ENCODE measurements at places on chromosomes 2 and 18.

- no peak for DNase-seq
Observed at GRCh38 chr2:30358842-30359241, 88.2 kb upstream of the LCLAT1 start.

DNA sequence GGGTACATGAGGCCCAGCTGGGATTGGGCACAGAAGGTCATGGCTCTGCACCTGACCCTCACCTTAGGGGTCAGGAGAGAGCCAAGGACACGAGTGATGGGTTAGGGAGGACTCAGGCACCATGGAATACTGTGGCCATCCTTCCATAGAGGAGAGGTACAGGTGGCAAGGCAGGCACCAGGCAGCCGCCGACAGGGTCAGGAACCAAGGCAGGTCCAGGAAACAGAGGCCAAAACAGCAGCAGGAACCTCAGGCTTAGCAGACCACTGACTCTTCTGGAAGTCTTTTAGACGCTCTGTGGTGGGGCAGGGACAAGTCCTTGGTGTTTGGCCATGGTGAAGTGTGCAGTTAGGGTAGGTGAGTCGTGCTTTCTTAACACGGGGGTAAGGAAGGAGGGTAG lies 128.0 kb downstream of the NEDD4L start:
- DNase-seq = no peak

DNA sequence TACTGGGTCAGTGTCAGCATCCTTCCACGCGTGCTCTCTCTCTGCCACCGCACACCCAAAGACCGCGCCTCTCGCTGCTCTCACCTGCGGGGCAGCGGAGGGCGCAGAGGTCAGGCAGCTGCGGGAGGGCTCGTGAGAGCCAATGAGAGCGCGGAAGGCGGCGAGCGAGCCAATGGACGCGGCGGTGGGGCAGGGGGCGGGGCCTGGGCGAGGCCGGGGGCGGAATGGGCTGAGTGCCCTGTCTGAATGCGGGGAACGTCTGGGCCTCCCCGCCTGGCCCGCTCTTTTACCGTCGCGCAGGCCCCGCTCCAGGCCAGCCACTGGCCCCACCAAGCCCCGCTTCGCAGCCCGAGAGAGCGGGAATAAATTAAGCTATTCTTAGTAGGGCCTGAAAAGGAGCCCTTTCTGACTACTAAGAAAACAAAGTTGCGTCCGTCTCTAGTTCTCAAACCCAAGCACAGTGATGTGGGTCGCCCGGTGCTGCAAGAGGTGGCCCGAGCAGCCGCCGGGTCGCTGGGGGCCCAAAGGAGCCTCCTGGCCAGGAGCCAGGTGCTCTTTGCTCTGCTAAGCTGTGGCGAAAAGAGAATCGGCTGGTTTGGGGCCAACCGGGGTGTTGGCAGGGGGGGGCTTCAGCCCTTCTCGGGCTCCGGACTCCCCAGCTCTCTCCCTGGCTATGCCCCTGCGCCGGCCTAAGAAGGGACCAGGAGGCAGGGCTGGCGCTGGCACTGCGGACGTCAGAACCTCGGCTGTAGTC lies 81.1 kb upstream of the GLI2 start:
- DNase-seq = no peak

- DNase-seq = no peak
Observed at GRCh38 chr18:25923193-25923592, 167.2 kb downstream of the SS18 start.

GRCh38 chr2:155525199-155525598 lies 807.3 kb downstream of the NR4A2 start:
- no peak for DNase-seq

DNA sequence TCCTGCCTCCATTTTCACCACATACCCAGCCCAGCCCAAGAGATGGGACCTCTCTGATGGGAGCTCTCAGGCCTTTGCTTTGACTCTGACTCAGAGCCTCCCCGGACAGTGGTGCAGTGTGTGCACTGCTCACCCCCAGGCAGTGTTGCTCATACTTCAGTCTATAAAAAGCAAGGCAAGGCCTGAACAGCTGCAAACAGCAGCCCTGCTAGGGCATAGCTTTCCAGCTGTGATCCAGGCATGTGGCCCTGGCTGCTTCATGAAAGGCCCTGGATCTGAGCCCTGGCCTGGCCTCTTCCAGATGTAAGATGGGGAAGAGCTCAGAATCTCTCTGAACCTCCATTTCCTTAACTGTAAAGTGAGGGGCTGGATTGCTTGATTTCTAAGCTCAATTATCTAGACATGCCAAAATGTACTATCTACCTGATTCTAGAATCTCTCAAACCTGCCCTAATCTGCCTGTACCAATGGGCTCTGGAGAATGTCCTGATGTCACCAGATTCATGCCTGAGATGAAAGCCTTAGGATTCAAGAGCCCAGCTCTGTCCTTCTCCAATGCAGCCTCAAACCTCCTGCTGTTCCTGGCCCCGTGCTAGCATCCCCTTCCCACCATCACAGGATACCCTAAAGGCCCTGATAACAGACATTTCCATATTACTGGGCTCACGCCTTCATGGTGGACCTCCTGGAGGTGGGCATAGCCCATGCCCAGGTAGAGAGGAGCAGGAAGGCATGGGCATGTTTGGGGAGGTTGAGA lies 206.9 kb downstream of the ARL4C start:
- no peak for DNase-seq

- no peak for DNase-seq
Observed at GRCh38 chr2:138219961-138220360, 255.7 kb downstream of the HNMT start.

GRCh38 chr2:215622837-215623236 lies 187.0 kb upstream of the FN1 start:
- no peak for DNase-seq

GRCh38 chr2:58911877-58912276 lies 670.8 kb upstream of the FANCL start:
- no peak for DNase-seq

GRCh38 chr2:165667375-165667774 lies 126.7 kb downstream of the GALNT3 start:
- DNase-seq = no peak

DNA sequence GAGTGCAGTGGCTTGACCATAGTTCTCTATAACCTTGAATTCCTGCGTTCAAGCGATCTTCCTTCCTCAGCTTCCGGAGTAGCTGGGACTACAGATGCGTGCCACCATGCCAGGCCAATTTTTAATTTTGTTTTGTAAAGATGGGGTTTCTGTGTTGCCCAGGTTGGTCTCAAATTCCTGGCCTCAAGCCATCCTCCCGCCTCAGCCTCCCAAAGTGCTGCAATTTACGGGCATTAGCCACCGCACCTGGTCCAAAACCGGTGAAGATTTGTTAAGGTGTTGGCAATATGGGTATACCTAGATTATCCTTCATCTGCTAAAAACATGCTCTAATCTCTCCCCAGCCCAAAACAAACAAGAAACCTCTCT lies 1.3 kb upstream of the EIF2AK3 start:
- no peak for DNase-seq

DNA sequence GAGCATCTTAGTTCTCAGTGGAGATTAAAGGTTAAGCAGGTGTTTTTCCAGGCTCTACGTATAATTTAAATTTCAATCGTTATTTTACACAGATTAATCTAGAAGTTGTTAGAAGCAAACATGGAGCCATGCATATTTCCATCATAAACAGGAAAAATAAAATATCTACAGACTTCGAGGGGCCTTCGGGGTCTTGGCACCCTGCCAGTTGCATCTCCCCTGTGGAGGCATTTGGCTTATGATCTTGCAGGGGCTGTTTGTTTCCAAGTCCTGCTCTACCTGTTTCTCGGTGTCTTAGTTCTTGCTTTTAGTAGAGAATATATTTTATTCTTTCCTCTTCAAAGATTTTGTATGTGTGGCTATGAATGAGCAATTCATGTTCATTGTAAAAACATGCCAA lies 67.2 kb upstream of the FAM136A start:
- no peak for DNase-seq

GRCh38 chr2:23549821-23550530 lies 165.0 kb downstream of the KLHL29 start:
- DNase-seq = no peak

DNA sequence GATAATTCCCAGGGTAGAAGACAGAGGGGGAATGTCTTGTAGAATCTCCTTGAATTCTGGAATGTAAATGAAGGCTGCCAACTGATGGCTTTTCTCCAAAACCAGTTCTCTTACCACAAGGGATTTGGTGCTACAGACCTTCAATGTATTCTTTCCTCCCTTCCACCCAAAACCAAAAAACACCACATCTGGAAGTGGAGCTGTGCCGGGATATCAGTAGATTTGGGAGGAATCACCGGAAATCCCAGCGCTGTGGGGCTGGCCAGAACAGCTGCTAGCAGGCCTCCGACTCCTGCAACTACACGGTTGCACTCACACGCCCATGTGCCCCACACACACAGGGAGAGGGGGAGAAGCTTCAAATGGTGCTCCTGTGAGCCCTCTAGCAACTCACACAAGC lies 45.7 kb downstream of the RPL31 start:
- DNase-seq = no peak

DNA sequence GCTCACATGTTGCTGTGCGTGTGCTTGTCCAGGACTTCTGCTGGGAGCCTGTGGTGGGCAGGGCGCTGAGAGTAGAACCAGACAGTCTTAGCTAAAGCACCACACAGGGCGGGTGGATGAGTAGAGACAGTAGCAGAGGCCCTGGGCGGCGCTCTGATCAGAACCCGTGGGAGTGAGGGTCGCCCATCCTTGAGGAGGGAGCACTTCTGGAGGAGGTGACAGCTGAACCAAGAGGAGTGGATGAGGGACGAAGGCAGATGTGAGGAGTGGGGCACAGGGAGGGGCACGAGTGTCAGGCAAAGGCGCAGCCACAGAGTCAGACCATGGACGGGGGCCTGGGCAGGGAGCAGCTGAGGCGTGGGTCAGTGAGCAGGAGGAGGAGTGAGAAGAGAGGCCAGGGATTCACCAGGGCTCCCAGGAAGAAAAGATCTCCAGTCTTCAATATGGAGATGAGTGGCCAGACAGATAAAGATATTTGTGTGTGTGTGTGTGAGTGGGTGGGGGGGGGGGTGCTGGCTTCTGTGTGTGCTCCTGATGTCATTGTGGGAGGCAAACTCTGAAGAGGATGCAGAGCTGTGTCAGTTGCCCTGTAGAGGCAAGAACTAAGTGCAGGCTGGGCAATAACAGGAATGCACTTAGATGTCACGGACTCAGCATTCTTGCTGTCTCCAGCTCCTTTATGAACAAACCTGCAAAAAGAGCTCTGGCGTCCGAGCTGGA lies 79.6 kb downstream of the TPO start:
- DNase-seq = no peak

GRCh38 chr2:200319548-200320337 lies 13.2 kb downstream of the SPATS2L start:
- DNase-seq = no peak

DNA sequence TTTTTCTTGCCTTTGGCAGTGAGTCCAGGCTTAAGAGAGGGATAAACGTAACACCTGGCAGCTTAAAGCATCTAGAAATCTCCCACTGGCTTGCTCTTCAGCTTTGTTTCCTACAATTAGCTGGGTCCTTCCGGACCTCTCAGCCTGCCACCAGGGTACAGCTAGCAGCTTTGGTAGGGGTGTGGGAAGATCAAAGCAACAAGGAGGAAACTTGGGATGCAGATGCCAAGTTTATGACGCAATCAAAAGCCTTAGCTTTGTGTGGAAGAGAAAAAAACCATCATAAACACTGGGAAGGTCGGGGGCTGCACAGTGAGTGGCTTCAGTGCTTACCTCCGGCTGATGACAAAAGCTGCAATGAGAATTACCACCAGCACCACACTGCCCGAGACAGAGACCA lies 116.9 kb downstream of the EPHA4 start:
- DNase-seq = no peak

- DNase-seq = no peak
Observed at GRCh38 chr2:69701100-69701945, 40.6 kb upstream of the ANXA4 start.

DNA sequence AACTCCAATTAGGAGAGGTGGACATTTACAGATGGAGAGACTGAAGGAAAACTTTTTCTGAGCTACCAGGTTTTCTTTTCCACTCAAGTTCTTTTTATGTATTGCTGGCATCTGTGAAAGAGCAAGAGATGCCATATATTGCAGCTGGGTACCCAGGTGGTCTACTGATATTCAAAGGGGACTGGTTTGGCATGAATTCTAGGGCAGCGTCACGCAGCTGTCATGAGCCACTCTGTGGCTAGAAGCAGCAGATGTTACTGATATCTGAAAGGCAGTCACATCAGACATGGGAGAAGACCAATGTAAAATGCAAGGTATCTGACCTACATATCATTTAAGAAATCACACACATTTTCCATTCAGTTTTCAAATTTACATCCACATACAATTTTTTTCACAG lies 408.8 kb downstream of the GALNT13 start:
- DNase-seq = no peak

GRCh38 chr18:36440614-36441013 lies 143.1 kb downstream of the FHOD3 start:
- DNase-seq = no peak

Measured in stimulated activated CD8-positive, alpha-beta memory T cell treated with anti-CD3 and anti-CD28 coated beads, Interleukin-15, amount 100 ng/mL, for 4 hours (primary cell).